ENCODE measurements at places on chromosomes 7 and 10. TPM values are rescaled to one million over a fixed set of nuclear protein-coding genes. Genes with fewer than 3 reads are reported as not detected.

Gene FRAT1
- total RNA-seq, result 10.0 TPM

Gene ANKRD1
- not detected for total RNA-seq

Gene LIPF
- total RNA-seq, result not detected

Gene C10orf105
- not detected for total RNA-seq

Gene TNS3
- total RNA-seq, result 47.2 TPM

Gene FXYD4
- not detected for total RNA-seq

Gene GAD2
- total RNA-seq, result not detected

Gene TYW1B
- 1.5 TPM for total RNA-seq

Gene LIPM
- not detected for total RNA-seq

Gene LIPK
- not detected for total RNA-seq

Gene PPP1R9A
- 1.2 TPM for total RNA-seq
